Sigmoid colon (tissue), 7 donors: ENCODE measurements at places on chromosomes 2 and 18. TPM values are rescaled to one million over a fixed set of nuclear protein-coding genes. Genes with fewer than 3 reads are reported as not detected.

DNA sequence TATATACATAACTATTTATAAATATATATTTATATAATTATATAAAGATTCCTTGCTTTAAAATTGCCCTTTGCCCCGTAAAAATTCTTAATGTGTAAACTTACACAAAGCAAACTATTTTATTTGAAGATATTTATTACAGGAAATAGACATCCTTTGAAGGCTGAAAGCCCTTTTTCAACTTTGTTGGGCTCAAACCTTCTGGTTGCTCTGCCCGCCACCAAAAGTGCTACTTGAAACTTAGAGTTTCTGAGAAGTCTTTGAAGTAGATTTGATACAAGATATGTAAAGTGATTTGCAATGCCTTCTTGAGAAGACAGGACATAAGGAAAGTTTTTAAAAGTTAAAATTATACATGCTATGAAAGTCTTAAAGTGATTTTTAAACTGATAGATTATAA, 36.6 kb upstream of the METAP1D start:
- peaks cover 28% of the 10 kb centered on the region for H3K36me3 ChIP-seq
- no peak overlapping the region for H3K27ac ChIP-seq
- H3K4me3 ChIP-seq: no peak overlapping the region
- no peak for DNase-seq

GRCh38 chr2:1683297-1683696, 61.0 kb downstream of the PXDN start:
- peaks cover 18% of the 10 kb centered on the region for H3K36me3 ChIP-seq
- no peak overlapping the region for H3K27ac ChIP-seq
- DNase-seq: no peak

TSPYL6 gene
- polyA plus RNA-seq: not detected

DNA sequence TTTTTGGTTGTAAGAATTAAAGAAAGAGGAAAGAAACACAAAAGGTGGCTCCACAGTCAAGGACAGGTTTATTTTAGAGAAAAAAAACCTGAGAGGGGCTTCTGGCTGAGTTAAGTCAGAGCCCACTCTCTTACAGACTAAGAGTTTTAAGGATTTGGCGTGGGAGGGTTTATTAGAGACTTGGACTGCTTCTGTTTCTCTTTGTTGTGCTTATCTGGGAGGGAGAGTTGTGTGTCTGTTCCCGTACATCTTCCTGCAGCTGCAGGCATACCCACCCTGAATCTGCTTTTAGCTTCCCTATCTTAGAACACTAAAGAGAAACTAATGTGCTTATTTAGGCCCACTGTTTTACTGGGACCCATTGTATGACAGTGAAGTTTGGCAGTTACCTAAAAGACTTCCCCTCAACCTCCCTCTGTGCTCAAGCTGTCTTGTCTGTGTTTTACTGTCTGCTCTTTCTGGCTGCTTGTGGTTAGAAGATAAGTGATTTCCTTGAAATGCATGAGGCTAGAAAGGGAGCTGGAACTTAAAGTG, 2.7 kb downstream of the RSAD2 start:
- no peak for DNase-seq
- H3K36me3 ChIP-seq: no peaks in the 10 kb centered on the region
- no peak overlapping the region for H3K4me3 ChIP-seq
- H3K27ac ChIP-seq: no peak overlapping the region

MC2R gene
- not detected for polyA plus RNA-seq

GRCh38 chr2:65639156-65639864, 206.9 kb upstream of the SPRED2 start:
- peaks cover 43% of the 10 kb centered on the region for H3K4me1 ChIP-seq
- H3K36me3 ChIP-seq: no peaks in the 10 kb centered on the region
- H3K27ac ChIP-seq: no peak overlapping the region
- H3K27me3 ChIP-seq: no peaks in the 10 kb centered on the region
- peak; percentile 67 for DNase-seq

DNA sequence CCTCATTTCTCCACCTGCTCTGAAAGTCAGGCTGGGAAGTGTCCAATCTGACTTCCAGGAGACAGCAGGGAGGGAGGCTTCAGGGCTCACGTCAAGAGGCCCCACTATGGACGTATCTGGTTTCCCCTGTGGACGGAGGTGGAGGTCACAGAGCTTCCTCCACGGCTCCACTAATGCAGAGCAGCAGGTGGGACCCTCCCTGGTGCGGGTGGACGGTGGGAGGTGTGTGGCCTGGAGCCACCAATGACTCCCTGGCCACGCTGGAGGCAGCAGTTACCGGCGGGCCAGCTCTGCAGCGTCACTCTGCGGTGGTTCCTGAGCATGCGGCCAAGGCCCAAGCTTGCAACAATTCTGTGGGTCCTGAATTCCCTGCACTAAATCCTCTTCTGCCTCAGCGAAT, 9.0 kb downstream of the CRACDL start:
- DNase-seq: no peak
- H3K4me3 ChIP-seq: no peak overlapping the region
- H3K4me1 ChIP-seq: no peaks in the 10 kb centered on the region
- no peak overlapping the region for H3K27ac ChIP-seq

DNA sequence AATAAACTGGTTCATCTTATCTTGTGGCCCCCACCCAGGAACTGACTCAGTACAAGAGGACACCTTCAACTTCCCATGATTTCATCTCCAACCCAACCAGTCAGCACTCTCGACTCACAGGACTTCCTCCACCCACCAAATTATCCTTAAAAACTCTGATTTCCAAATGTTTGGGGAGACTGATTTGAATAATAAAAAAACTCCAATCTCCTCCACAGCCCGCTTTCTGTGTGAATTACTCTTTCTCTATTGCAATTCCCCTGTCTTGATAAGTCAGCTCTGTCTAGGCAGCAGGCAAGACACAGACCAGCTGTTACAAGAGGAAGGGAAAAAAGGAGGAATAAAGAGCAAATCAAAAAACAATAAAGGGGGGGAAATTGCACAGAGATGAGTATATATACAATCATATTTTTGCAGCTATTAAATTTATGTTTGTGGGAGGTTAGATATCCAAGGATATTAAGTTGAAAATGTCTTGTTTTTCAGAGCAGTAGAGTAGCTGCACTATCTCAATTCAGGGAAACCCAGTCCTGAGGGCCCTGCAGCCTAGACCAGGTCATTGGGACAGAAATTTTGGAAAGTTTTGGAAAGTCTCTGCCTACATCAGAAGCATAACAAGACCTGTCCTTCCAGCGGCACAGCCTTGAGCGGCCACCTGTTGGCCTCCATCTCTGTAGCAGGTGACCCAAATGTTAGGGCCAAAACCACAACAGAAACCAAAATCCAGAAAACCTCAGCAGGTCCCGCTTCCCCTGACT, 32.8 kb upstream of the SIGLEC15 start:
- no peaks in the 10 kb centered on the region for H3K4me1 ChIP-seq
- no peak overlapping the region for H3K4me3 ChIP-seq
- no peaks in the 10 kb centered on the region for H3K27me3 ChIP-seq
- no peaks in the 10 kb centered on the region for H3K36me3 ChIP-seq

DNA sequence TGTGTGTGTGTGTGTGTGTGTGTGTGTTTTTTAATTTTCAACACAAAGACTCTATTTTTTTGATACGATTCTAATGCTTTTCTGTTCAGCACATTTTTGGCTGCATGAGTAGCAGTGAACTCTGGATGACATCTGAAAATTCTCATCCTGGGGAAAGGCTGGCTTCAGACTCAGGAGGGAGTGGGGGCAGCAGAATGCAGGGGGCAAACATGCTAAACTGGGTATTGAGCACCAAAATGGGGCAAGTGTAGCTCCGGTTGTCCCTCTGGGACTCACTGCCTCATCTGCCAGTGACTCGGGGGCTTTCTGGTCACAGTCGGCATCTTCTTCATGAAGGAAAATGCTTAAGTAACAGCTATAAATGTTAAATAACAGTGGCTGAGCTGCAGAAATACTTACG, 116.8 kb upstream of the PID1 start:
- no peaks in the 10 kb centered on the region for H3K27me3 ChIP-seq
- H3K4me3 ChIP-seq: no peak overlapping the region
- no peak for DNase-seq
- peak overlapping the region; percentile 62 for H3K27ac ChIP-seq

GRCh38 chr2:7969756-7970515, 711.9 kb upstream of the ID2 start:
- H3K4me1 ChIP-seq: no peaks in the 10 kb centered on the region
- no peaks in the 10 kb centered on the region for H3K27me3 ChIP-seq
- no peaks in the 10 kb centered on the region for H3K36me3 ChIP-seq
- H3K27ac ChIP-seq: no peak overlapping the region
- no peak for DNase-seq
- H3K4me3 ChIP-seq: no peak overlapping the region
